Spleen (tissue), 13 donors: ENCODE measurements at places on chromosomes 2 and 18. TPM values are rescaled to one million over a fixed set of nuclear protein-coding genes. Genes with fewer than 3 reads are reported as not detected.

The ADGRF3 gene
- 0.52 TPM for total RNA-seq

- H3K27me3 ChIP-seq, result no peaks in the 10 kb centered on the region
- peak overlapping the region; percentile 37 for H3K27ac ChIP-seq
- no peak overlapping the region for H3K4me3 ChIP-seq
- DNase-seq, result no peak
- H3K4me1 ChIP-seq, result peaks cover 55% of the 10 kb centered on the region
These were observed 300.2 kb downstream of the LPIN1 start for GRCh38 chr2:12046641-12047040.

The SLC66A2 gene
- total RNA-seq, result 61.9 TPM

The ERFE gene
- 1.1 TPM for total RNA-seq

The GALNT1 gene
- total RNA-seq, result 62.5 TPM

DNA sequence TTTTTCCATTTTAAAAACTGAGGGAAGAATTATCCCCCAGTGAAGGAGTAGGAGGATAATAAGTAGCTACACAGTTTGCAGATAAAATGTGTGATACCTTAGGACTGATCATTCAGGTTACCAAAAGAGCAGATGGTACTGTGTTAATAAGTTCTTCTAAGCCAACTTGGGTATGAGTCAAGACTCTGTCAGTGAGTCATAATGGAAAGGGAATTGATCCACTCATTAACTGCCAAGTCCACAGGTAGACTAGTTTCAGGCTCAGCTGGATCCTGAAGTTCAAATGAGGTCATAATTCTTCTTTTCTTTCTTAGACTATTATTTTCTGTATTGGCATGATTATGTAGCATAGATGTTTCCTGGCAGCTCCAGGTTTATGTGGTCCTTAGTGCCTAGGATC, 142.4 kb upstream of the ALPP start:
- no peak for DNase-seq
- no peak overlapping the region for H3K27ac ChIP-seq
- no peaks in the 10 kb centered on the region for H3K4me1 ChIP-seq
- no peaks in the 10 kb centered on the region for H3K36me3 ChIP-seq
- no peaks in the 10 kb centered on the region for H3K27me3 ChIP-seq

The DCDC2C gene
- total RNA-seq, result not detected

The AGXT gene
- 3.4 TPM for total RNA-seq

GRCh38 chr2:128642821-128643220, 324.2 kb upstream of the HS6ST1 start:
- no peak overlapping the region for H3K4me3 ChIP-seq
- no peak overlapping the region for H3K27ac ChIP-seq

The FOXI3 gene
- total RNA-seq, result not detected

The CUL3 gene
- 79.3 TPM for total RNA-seq

DNA sequence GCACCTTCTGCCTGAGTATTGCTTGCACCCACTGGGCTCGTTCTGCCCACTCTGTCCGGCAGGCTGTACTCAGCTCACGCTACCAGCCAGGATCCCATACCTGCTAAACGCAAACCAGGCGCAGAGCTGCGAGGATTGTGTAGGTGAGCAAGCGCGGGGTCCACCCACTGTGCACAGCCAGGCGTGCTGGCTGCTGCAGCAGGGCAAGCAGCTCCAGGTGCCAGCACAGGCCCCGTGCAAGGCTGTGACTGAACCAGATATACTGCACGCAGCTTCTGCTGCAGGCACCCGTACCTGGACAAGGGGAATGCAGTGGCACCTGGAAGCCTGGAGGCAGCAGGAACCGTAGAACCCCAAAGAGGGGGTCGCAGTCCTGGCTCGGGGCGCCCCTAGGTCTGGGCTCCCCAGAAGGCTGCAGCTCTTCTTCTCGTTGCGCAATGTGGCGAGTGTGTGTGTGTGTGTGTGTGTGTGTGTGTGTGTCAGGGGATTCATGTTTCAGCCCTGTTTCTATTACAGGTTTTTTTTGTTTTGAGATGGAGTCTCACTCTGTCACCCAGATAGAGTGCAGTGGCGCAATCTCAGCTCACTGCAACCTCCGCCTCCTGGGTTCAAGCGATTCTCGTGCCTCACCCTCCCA, 46.1 kb upstream of the RAB1A start:
- H3K4me3 ChIP-seq, result no peak overlapping the region
- no peaks in the 10 kb centered on the region for H3K27me3 ChIP-seq
- no peak overlapping the region for H3K27ac ChIP-seq
- no peaks in the 10 kb centered on the region for H3K4me1 ChIP-seq
- H3K36me3 ChIP-seq, result no peaks in the 10 kb centered on the region

DNA sequence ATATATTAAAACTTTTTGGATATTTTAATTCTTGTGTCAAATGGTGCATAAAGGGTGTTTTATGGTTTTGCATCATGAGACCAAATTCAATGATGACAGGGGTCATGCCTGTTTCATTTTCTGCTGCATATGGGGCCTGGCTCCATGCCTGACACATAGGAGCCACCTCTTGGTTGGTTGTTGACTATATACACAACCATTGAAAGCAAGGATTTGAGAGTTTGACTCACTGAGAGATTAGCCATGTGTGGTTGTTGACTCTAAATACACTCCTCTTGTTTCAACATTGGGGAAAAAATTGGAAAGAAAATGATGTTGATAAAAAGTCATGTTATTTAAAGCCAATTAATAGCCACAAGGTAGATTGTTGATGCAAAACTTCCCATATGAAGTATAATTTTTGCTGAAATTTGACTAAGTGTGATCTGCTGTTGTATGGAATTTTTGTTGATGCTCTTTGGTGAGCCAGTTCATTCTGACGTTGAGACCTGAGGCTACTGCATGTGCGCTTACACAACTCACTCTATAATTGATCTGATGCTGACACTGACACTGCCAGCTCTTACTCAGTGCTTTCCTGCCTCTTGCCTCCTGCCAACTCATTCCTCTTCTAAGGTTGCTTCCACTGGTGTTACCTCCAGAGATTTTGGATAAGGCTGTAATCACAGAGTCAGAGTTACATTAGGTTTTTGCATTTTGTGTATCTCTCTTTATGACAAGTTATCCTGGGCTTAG, 446.2 kb upstream of the SLC14A2 start:
- DNase-seq, result no peak
- H3K27ac ChIP-seq, result no peak overlapping the region
- H3K36me3 ChIP-seq, result no peaks in the 10 kb centered on the region
- no peaks in the 10 kb centered on the region for H3K27me3 ChIP-seq
- H3K4me1 ChIP-seq, result peaks cover 19% of the 10 kb centered on the region

The NOL4 gene
- total RNA-seq, result 0.46 TPM

DNA sequence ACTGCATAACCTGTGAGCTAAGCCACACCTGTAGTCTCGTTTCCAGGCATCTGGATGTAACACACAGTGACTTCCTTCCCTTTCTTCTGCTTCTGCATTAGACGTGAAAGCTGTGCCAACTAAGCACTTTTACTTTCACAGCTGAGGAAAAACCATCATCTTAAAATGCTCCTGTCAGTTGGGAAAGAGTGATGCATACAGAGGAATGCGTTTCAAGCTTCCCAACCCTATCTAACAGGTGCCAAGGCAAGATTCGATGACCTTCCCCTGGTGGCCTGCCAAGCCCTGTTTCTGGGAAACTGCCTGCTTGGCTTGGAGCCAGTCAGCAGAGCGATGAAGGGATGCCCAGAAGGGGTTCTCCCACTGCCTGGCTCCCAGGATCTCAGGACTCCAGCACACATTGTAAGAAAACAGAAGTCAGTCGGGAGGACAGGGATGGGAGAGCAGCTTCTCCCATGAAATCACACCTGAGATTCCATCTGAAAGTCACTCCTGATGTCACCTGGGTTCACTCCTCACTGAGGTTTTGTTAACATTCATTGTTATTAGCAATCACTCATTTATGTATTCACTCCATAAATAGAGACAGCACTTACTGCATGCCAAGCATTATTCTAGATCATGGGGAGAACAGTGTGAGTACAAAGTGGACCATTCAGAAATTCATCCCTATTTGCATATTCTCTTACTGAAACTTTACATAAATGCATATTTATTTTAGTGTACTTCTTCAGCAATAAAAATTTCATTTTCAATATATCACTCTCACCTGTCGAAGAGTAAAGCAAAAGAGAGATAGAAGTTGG, 64.1 kb downstream of the DTNA start:
- no peak for DNase-seq
- no peaks in the 10 kb centered on the region for H3K36me3 ChIP-seq
- H3K4me3 ChIP-seq, result no peak overlapping the region
- H3K27ac ChIP-seq, result no peak overlapping the region

The FAM110C gene
- total RNA-seq, result 2.2 TPM

DNA sequence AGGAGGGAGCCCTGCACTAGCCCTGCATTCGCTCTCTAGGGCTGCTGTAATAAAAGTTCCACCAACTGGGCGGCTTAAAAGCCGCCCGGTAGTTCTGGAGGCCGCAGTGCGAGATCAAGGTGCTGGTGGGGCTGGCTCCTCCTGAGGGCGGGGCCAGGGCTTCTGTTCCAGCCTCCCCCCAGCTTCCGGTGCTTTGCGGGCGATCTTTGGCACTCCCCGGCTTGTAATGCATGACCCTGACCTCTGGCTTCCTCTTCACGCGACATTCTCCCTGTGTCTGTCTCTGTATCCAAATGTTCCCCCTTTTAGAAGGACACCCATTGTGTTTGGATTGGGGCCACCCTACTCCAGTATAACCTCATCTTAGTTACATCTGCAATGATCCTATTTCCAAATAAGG, 84.5 kb downstream of the ZCCHC2 start:
- H3K4me3 ChIP-seq, result no peak overlapping the region
- H3K4me1 ChIP-seq, result no peaks in the 10 kb centered on the region
- peaks cover 8% of the 10 kb centered on the region for H3K27me3 ChIP-seq
- no peak overlapping the region for H3K27ac ChIP-seq
- DNase-seq, result no peak

- DNase-seq, result no peak
- no peaks in the 10 kb centered on the region for H3K4me1 ChIP-seq
- no peaks in the 10 kb centered on the region for H3K27me3 ChIP-seq
- no peak overlapping the region for H3K27ac ChIP-seq
These were observed 458.3 kb upstream of the SYT4 start for GRCh38 chr18:43735570-43735969.

GRCh38 chr18:69736730-69737129, 210.9 kb downstream of the CD226 start:
- H3K27ac ChIP-seq, result no peak overlapping the region
- no peaks in the 10 kb centered on the region for H3K27me3 ChIP-seq
- H3K4me3 ChIP-seq, result no peak overlapping the region
- no peaks in the 10 kb centered on the region for H3K36me3 ChIP-seq
- no peak for DNase-seq
- no peaks in the 10 kb centered on the region for H3K4me1 ChIP-seq

DNA sequence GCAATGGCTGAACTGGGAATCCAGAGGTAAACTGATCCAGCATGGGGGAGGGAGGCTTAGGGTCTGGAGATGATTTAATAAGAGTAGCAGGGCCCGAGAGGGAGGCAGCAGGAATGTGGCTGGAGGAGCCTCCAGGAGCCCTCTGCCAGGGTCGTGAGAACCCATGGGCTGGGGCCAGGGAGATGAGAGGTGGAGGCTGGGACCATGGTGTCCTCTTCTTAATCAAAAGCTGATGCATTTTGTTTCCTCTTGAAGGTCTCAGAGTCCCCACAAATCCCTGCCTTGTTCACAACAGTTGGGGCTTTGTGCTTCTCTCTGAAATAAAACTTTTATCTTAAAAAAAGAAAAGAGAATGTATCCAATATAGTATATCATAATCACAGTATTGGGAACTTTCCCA, 123.7 kb upstream of the ZNF516 start:
- H3K4me1 ChIP-seq, result peaks cover 23% of the 10 kb centered on the region
- H3K27ac ChIP-seq, result no peak overlapping the region
- no peaks in the 10 kb centered on the region for H3K36me3 ChIP-seq

- no peak for DNase-seq
- no peaks in the 10 kb centered on the region for H3K4me1 ChIP-seq
- H3K36me3 ChIP-seq, result no peaks in the 10 kb centered on the region
- H3K4me3 ChIP-seq, result no peak overlapping the region
- no peaks in the 10 kb centered on the region for H3K27me3 ChIP-seq
- H3K27ac ChIP-seq, result no peak overlapping the region
These were observed 34.9 kb downstream of the CAVIN2 start for GRCh38 chr2:191811807-191812602.

DNA sequence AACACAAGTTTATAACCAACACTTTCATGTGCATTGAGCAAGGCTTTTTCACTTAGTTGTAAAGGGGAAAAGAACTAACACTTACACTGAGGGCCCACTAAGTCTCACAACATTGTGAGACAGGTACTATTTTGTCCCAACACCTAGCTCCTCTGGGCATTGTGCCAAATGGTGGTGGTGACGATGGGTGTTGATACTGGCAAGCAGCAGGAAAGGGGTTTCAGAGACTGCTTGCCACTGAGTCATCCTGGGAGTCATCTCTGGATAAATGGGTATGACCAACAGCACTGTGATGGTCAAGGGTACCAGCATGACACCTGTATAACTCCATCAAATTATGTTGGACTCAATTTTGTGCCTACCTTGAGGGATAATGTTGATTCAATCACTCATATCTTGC, 138.8 kb upstream of the ITGA6 start:
- H3K4me3 ChIP-seq, result no peak overlapping the region
- H3K27ac ChIP-seq, result peak overlapping the region; percentile 9
- no peak for DNase-seq
- no peaks in the 10 kb centered on the region for H3K36me3 ChIP-seq
- peaks cover 20% of the 10 kb centered on the region for H3K4me1 ChIP-seq
- H3K27me3 ChIP-seq, result no peaks in the 10 kb centered on the region

GRCh38 chr18:9700261-9700796, 7.8 kb upstream of the RAB31 start:
- no peaks in the 10 kb centered on the region for H3K4me1 ChIP-seq
- DNase-seq, result no peak
- H3K27ac ChIP-seq, result no peak overlapping the region
- no peaks in the 10 kb centered on the region for H3K27me3 ChIP-seq
- no peaks in the 10 kb centered on the region for H3K36me3 ChIP-seq
- no peak overlapping the region for H3K4me3 ChIP-seq

GRCh38 chr2:27298391-27299080, 9.7 kb downstream of the UCN start:
- H3K36me3 ChIP-seq, result no peaks in the 10 kb centered on the region
- no peak overlapping the region for H3K27ac ChIP-seq
- peaks cover 10% of the 10 kb centered on the region for H3K4me1 ChIP-seq
- H3K27me3 ChIP-seq, result no peaks in the 10 kb centered on the region
- DNase-seq, result peak; percentile 62
- no peak overlapping the region for H3K4me3 ChIP-seq

The MAP2 gene
- total RNA-seq, result 3.3 TPM

GRCh38 chr2:133636287-133636686, 68.0 kb upstream of the NCKAP5 start:
- H3K36me3 ChIP-seq, result no peaks in the 10 kb centered on the region
- no peak for DNase-seq
- H3K4me1 ChIP-seq, result no peaks in the 10 kb centered on the region
- H3K27ac ChIP-seq, result no peak overlapping the region
- no peak overlapping the region for H3K4me3 ChIP-seq

GRCh38 chr2:57022496-57022895, 838.7 kb downstream of the CCDC85A start:
- no peak for DNase-seq
- no peak overlapping the region for H3K27ac ChIP-seq
- no peaks in the 10 kb centered on the region for H3K36me3 ChIP-seq
- H3K4me3 ChIP-seq, result no peak overlapping the region
- H3K4me1 ChIP-seq, result no peaks in the 10 kb centered on the region

The NEUROD1 gene
- total RNA-seq, result not detected

- no peak overlapping the region for H3K27ac ChIP-seq
- peaks cover 25% of the 10 kb centered on the region for H3K27me3 ChIP-seq
- DNase-seq, result no peak
- no peaks in the 10 kb centered on the region for H3K36me3 ChIP-seq
These were observed 42.1 kb downstream of the DDX18 start for GRCh38 chr2:117856415-117857210.
